CMK (cell line): ENCODE measurements at places on chromosomes 13 and 19.

DNA sequence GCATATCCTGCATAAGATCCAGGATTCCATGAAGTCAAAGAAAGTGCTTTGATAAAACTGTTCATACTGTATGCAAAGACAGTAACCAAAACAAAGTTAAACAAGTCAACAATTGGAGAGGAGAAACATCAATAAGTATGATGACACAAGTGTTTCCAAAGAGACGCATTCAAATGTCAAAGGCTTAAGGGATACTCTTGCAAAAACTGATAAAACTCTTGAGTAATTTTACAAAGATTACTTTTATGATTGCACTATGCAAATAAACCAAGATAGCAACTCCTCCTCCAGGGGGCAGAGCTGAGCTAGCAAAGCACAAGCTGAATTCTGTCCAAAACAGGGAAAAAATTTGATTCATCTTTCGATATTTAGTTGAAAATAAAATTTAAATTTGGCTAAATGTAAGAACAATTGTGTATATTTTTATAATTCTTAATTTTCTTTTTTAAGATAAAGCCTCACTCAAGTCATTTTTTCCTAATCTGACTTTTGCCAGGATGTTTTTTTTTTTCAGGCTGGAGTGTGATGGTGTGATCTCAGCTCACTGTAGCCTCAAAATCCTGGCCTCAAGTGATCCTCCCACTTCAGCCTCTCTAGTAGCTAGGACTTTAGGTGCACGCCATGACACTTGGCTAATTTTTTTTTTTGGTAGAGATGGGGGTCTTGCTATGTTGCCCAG is 84.0 kb downstream of the MZT1 start:
- DNase-seq: no peak

DNA sequence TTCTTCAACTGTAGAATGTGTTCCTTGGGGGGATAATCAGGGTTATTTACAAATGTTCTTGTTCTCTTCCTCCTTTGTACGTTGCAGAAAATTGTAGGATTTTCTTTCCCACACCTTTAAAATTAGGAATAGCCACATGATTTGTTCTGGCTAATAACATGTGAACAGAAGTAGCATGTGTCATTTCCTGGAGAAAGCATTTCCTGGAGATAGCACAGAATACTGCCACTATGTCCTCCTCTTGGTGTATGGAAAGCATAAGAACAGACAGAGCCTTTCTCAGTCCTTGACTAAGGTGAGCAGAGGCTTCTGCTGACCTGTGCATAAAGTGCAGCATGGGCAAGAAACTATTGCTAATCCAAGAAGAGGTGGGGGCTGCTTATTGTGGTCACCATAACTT is 101.8 kb downstream of the FAM216B start:
- no peak for DNase-seq

GRCh38 chr19:16113727-16114126 is 2.0 kb downstream of the RAB8A start:
- peak; percentile 73 for DNase-seq

- DNase-seq: no peak
Observed at GRCh38 chr13:93145199-93145598, 81.4 kb upstream of the GPC6 start.

DNA sequence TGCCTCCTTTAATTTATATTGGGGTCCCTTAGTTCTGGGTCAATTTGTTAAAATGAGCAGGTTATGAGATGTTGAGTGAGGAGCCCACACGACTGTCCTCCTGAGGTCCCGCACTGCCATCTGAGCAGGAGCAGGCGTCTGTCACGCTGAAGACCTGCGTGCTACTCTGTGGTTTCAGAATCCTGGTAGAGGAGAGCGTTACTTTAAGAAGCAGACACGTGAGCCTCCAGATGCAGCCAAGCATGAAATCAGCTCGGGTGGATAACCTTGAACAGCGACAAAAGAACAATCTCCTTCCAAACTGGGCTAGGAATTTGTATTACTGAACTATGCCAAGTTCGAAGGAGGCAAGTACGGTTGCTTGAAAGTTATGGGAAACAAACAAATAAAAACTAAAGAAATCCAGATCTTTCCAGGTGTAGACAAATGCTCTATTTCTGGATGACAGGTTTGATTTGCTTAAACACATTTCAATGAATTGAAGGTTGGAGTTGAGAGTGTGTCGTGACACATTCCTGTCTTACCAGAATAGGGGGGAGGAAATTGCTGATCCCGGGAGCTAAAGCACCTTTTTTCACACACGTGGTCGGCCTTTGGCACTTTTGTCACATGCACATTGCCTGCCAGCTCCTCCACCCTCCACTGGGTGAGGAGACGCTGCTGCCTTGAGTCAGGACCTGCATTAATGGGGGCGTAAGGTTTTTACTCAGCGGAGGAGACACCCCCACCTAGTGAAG is 945.5 kb upstream of the SLC10A2 start:
- no peak for DNase-seq
